Ovary (tissue), 10 donors: ENCODE measurements at places on chromosomes 6 and 20. TPM values are rescaled to one million over a fixed set of nuclear protein-coding genes. Genes with fewer than 3 reads are reported as not detected.

GRCh38 chr6:46103441-46104115, 26.2 kb upstream of the ENPP4 start:
- no peak for DNase-seq

DNA sequence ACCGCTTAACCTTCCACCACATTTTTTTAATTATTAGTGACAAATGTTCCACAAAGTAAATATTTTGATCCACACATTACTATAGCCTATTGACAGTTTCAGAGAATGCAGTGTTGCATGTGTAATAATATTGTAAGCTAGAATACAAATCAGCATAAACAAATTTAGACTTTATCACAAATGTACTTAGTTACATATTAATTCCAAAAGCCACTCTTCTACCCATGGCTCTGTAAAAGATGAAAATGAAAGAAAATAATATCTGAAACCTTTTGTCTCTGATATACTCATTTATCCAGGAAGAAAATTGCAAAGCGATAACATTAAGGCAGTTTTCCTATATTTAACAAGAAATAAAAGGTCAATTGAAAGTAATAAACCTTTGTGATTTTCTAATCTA, 954.0 kb upstream of the MAN1A1 start:
- no peak for DNase-seq

DNA sequence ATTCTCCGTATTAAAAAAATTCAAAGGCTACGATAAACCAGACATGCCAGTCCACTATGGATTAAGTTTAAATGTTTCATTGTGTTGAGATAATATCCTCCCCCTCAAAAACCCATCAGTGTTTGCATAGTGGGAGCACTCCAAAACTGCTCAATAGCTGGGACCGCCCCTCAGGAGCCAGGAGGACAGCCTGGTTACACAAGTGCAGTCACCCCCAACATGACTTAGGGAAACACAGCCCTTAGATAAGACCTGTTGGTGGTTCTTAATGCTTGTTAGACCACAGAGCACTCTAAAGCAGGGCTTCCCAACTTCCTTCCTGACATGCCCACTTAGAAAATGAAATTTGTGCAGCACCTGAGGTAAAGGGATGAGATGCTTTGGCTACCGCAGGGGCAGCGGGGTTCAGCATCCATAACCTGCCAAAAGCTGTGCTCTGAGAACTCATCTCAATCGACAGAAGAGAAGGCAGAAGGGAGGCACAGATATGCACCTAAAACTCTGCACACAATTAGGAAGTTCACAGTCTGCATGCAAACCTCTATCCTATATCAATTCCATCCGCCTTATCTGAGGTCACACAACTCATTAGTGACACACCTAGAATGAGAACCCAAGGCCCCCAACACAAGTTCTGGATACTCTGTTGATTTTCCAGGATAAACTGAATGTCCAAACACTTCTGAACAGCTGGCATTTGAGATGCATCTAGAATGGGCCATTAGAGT, 74.3 kb downstream of the RALGAPA2 start:
- DNase-seq, result no peak

DNA sequence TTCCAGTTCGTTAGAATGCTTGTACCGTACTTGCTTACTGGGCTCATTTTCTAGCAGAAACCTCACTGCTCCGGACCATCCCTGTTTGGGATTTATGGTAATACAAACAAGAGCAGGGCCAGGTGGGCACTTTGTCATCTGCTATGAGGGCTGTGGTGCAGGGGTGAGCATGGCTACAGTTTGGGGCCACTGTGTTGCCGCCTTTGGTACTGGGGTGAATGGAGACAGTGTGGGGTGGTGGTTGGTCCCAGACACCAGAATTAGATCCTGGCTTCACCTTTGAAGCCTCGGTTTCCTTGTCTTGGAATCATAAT, 95.0 kb downstream of the TOX2 start:
- no peak for DNase-seq

Gene HLA-DQA1
- total RNA-seq, result 1.4 TPM
